ENCODE measurements at places on chromosomes 12 and 14.

DNA sequence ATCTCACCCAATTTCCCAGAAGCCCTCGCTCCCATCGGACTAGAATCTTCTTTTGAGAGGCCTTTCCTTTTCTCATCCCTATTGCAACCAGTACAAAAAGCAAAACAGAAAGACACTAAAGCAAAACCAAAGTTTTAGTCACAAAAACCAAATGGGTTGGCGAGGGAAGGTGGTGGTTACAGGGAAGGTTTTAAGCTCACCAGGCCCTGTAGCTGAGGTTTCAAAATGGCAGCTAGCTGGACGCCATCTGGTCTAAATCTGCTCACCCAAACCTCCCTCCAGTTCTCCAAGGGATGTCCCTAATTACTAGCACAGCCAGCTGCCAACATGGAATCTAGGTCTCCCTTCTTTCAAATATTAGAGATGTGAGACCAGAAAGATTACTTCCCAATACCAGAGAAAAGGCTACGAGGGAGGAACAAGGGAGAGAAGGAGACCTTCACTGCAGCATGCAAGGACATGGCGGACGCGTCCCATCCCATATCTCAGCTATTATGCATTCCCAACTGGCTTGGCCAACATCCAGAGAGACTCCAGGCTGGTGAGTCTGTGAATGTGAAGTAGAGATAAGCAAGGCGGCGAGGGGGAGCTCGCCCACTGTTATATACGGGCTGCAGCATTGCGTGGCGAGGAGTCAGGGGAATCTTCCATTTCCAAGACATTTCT is 70.8 kb downstream of the DPF3 start:
- no peak for DNase-seq

- DNase-seq = no peak
These were observed 3.4 kb upstream of the GLIPR1 start for GRCh38 chr12:75477137-75477536.

GRCh38 chr12:3658327-3659163 is 94.4 kb downstream of the CRACR2A start:
- peak; percentile 16 for DNase-seq

DNA sequence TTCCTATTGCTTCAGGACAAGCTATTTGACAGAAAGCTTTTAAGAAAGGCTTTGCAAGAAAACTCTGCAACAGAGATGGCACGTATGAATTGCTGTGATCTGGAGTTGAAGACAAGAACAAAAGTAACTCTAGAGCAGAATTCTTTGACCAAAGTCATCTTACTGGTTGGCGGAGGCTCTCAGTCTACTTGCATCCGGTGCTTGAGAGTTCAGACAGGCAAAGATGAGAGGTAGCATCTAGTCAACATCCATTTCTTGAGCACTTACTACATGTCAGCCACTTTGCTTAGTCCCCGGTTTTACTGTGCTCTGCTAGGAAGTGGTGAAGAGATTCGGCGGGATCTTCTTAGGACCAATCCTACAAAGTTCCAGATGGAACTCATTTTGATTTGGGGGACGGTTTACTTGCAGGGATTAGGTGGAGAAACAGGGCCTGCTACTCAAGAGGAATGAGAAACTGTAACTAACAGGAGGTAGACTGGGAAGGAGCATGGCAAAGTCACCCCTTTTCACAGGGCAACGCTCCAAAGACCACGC is 404 bp upstream of the CCDC91 start:
- peak; percentile 26 for DNase-seq

DNA sequence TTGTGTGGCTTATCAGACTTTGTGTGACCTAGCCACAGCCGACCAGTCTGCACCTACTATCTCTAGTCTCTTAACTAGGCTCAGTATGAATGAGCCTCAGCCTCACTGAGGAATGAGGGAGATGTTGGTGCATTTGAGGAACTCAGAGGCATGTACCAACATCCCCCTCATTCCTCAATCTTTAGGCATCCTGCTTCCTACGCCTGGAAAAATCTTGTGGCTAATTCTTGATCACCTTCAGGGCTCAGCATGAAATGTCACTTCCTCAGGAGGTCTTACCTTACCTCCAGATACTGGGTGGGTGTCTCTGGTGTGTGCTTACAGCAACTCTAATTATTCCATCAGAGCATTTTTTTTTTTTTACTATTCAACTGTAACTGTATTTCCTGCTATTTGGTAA is 148.8 kb upstream of the TMCC3 start:
- DNase-seq = no peak

- no peak for DNase-seq
These were observed 194.9 kb upstream of the SYT10 start for GRCh38 chr12:33634544-33634943.

DNA sequence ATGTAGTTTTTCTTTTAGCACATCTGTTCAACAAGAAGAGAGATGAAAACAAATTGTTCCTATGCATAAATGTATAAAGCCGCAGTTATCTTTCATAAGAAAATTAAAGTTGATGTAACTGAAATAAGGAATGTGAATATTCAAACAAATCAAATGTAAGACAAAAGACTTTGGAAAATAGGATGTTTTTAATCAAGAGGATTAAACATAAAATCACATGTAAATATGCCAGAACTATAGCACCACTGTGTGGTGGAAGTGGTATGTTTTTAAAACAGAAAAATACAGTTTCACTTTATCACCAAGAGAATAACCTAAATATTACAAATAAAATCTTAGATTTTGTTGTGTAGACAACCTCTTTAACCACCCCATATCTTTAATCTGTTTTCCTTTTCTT is 40.4 kb downstream of the CAPS2 start:
- no peak for DNase-seq

- DNase-seq = no peak
These were observed 3.1 kb upstream of the RIC8B start for GRCh38 chr12:106771425-106771824.

- DNase-seq = no peak
These were observed 5.9 kb downstream of the MMP17 start for GRCh38 chr12:131833896-131834641.

DNA sequence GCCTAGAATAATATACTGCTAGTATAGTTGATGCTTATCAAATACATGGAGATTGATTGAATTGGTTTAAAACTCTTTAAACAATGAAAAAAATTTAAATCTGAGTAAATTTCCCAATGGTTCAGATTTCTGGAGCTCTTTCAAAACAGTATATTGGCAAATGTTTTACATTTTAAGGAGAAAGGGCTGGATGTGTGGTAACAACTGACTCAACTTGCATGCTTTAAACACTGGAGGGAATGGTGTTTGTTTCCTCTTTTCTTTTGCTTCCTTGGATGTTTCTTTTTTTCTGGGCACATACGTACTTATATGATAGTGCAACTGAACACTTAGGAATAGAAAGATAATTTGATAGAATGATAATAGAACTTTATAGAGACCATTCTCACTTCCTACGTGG is 73.8 kb upstream of the RFX4 start:
- no peak for DNase-seq

- no peak for DNase-seq
These were observed 31.5 kb downstream of the TMEM132D start for GRCh38 chr12:129871991-129872972.

DNA sequence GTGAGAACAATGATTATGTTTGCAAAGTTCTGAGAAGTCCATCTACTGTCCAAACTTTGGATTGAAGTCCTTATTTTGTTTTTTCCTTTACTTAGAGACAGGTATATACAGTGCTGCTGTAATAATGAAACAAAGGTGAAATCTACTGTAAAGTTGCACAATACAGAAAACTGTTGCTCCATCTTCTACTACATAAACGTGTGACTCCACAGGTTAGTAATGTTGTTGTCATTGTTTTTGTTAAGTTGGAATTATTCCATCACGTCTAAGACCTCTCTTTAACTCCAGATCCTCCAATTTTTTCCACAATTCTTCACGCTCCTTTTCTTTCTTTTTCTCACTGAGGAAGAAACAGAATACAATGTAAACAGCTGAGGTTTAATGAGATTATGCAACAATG is 57.0 kb upstream of the GPHB5 start:
- DNase-seq = no peak

GRCh38 chr14:101173698-101174521 is 270.4 kb upstream of the RTL1 start:
- DNase-seq = no peak

DNA sequence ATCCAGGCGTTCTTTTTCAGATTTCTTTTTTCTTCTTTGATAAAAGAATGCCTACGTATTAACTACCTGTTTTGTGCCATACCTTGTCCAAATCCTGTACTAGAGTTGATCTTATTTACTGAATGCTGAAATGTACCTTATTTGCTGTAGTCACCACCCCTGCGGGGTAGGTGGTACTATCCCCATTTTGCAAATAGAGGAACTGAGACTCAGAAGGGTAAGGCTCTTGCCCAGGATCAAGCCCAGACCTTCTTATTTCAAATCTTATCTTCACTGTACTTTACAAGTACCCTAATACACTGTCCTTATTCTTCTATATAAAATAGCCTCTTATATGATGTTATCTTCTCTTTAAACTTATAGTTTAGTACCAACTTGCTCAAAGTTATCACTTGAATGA is 206.5 kb downstream of the SLC41A2 start:
- no peak for DNase-seq

DNA sequence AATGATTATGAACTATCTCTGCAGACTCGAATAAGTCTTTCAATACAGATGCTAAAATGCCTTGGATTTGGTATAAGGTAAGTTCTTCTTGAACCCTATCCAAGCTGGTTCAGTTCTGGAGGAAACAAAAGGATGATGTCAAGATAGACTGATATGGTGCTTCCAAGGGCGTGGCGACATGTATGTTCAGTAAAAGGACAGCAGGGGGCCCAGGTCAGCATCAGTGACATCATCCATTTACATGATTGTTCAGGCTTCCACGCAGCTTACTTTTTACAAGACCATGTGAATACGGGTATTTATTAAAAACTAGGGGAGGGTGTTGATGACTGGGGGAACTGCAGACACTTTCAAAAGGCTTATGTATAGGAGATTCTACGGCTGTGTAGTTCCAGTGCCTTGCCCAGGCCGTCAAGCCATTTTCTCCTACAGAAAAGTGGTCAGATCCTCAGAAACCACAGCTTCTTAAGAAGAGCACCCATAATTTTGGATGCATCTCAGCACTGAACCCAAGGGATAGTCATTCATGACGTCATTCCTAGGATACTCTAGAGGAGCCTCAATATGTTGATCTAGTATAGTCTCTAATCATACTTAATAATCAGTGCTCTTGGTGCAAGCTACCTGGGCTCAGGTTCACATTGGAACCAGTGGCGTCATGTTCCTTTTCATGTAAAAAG is 527.7 kb downstream of the FUT8 start:
- DNase-seq = no peak

DNA sequence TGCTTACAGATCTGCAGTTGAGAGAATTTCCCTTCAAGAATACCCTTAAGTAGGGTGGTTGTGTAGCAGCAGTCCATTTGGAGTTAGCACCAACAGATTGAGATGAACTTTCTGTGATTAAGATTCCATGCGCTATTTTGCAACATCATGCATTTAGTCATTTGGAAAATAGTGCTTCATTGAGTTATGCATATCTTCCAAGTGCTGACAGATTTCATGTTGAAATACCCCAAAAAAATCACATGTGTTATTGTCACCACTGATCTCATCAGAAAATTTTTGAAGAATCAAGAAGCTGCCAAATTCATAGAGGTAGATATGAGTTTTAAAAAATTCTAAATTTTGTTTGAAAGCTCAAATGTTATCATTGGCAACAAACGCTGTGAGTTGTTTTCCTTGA is 35.5 kb upstream of the OSBPL8 start:
- no peak for DNase-seq

- no peak for DNase-seq
These were observed 23.7 kb downstream of the ABCD2 start for GRCh38 chr12:39595928-39596327.

GRCh38 chr14:58171090-58171489 is 19.1 kb upstream of the ARMH4 start:
- DNase-seq = peak; percentile 32

DNA sequence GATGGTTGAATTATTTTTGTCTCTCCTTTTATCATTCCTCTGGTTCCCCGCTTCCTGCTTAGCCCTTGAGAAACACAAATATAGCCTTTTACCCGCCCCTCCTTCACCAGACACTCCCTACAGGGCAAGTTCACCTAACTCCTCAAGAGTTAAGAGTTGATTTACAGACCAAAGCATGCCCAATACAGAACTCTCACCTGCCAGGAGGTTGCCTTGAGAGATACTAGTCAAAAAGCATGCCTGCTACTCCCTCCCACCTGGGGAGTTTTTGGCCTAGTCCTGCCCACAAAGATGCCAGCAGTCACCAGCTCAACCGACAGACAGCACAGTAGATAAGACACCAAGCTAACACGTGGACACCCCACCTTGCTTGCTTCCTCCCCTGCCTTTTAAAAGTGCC is 11.2 kb downstream of the LGMN start:
- DNase-seq = no peak

- no peak for DNase-seq
These were observed 118.3 kb downstream of the MGAT4C start for GRCh38 chr12:86137936-86138335.

DNA sequence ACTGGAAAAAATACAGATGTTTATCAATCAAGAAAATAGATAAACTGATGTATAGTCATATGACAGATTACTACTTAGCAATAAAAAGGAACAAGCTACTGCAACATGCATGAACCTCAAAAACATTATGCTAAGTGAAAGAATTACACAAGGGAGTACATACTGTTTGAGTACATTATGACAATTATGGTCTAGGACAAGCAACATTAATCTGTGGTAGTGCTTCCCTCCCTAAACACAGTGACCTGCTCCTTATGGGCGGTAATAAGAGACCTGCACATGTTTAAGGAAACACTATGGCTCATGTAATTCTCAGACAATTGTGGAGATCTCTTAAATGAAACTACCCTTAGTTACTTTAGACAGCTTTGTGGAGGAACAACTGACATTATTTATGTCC is 421.2 kb upstream of the FBXO33 start:
- DNase-seq = no peak

DNA sequence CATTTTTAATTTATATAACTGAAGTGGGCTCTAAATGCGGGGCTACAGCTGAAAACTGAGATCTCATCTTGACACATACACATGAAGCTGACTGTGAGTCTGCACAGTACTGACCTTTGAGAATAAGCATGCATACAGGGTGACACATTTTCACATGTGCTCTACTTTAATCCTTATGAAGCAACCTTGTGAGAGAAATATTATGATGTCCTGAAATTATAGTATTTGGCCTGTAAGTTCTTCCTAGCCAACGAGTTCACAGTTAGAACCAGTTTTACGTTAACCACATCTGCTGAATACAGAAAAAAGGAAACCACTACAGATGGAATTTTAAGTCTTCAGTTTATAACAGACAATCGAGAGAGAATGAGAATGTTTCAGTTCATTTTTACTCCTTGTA is 70.3 kb downstream of the SPPL3 start:
- no peak for DNase-seq

Data from CD4-positive, alpha-beta T cell treated with Interleukin-12 subunit alpha and Interleukin-12 subunit beta, for 1 hour (primary cell).